CD4-positive, alpha-beta memory T cell (primary cell): ENCODE measurements at places on chromosomes 7 and 10.

- no peak for DNase-seq
Observed at GRCh38 chr10:22723343-22723779, 9.0 kb upstream of the PIP4K2A start.

DNA sequence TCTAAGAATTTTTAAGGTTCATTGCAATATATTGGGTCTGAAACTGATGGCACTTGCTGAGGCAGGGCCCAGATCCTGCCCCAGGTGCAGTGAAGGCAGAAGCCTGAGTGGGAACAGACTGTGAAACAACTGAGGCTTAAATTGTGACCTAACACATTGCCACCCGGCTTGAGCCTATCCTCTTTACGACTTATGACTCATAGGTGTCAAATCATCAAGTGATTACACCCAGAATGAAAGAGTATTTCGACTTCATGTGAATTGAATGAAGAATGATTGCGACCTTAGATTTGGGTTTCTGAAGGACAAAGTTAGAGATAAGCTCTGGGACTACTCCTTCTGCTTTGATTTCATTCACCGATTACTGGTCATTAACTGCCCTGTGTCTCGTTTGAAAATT lies 200.9 kb downstream of the CREB5 start:
- no peak for DNase-seq

- DNase-seq: peak; percentile 58
Observed at GRCh38 chr10:17607603-17608332, 9.4 kb downstream of the HACD1 start.

DNA sequence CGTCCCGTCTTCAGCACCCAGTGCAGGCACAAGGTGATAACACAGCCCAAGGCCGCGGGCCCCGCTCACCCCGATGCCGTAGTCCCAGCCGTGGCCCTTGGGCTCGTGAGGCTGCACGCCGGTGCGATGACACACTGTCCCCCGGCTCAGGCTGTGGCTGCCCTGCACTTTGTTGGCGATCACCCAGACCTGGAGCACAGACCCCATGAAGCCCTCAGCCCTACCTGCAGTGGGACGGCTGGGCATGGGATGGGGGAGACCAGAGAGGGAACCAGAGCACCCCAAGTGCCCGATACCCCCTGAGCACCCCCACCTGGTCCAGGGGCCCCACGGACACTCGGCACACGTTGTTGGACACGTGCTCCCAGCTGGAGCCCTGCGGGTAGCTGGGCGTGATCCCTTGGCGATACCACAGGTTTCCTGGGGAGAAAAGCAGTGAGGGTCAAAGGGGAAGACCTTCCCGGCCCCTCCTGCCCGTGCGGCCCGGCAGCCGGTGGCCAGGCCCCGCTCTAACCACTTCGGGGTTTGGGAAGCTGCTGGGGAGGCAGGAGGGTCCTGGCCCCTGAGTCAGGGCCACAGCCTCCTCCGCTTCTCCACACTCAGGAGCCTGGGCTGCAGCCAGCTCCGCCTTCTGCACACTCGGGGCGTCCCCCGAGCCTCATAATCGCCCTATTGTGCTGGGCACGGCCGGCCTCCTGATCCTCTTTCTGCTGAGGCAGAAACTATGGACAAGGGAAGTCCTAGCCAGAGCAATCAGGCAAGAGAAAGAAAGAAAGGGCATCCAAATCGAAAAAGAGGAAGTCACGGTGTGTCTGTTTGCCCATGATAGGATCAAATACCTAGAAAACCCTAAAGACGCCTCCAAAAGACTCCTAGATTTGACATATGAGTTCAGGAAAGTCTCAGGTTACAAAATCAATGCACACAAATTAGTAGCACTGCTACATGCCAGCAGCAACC lies 6.7 kb downstream of the BHLHA15 start:
- no peak for DNase-seq

GRCh38 chr7:87570178-87570577 lies 30.5 kb downstream of the ABCB1 start:
- DNase-seq: no peak
